ENCODE measurements at places on chromosomes 6 and 20.

- no peak for DNase-seq
These were observed 25.7 kb downstream of the DST start for GRCh38 chr6:56616967-56617366.

DNA sequence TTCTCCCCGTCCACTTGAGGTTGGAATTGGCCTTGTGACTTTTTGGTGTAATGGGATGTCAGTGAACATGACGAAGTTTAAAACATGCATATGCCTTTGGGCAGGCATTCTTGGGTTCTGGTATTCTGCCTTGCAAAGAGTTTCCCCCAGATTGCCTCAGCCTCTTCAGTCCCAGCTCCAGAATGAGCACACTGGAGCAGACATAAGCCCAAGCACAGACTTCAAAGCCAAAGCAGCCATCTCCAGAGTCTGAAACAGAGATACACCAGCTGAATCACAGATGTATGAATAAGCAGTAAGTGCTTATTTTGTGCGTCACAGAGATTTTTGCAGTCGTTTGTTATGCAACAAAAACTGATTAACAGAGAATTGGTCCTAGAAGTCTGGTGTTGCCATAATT is 546.0 kb downstream of the FRK start:
- no peak for DNase-seq

- no peak for DNase-seq
These were observed 238.9 kb downstream of the TBC1D7 start for GRCh38 chr6:13089296-13089994.

GRCh38 chr20:62685781-62686555 is 22.7 kb upstream of the NTSR1 start:
- peak; percentile 73 for DNase-seq

DNA sequence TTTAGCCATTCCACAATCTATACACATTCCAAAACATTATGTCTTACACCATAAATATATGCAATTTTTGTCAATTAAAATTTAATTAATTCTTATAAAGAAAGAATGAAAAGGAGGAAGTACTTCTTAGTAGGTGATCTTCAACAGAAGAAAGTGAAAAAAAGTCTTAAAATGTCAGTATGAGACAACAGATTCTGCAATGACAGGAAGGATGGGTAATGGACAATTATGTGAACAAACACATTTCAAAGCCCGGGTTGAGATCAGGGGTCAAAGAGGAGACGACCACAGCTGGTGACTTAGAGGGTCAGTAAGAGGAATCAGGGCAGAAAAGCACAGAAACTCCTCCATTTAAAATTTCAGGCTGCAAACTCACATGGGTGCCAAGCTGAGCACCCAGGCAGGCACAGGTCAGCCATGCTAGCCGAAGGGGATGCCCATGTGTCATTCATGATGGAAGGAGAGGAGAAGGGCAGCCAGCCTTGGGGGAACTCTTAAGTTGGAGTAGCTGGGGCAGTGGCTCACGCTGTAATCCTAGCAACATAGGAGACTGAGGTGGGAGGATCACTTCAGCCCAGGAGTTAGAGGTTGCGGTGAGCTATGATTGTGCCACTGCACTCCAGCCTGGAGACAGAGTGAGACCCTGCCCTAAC is 11.0 kb downstream of the VSX1 start:
- DNase-seq, result no peak

GRCh38 chr6:96626759-96627364 is 63.9 kb downstream of the FHL5 start:
- DNase-seq, result no peak

GRCh38 chr6:167091805-167092107 is 31.1 kb upstream of the CCR6 start:
- DNase-seq, result no peak
